ENCODE measurements at places on chromosomes 2 and 18.

- no peak overlapping the region for H3K4me3 ChIP-seq
- peaks cover 4% of the 10 kb centered on the region for H3K36me3 ChIP-seq
- peak overlapping the region; percentile 53 for H3K27ac ChIP-seq
- no peak for DNase-seq
Observed at GRCh38 chr2:168449419-168449818, 6.7 kb upstream of the CERS6 start.

DNA sequence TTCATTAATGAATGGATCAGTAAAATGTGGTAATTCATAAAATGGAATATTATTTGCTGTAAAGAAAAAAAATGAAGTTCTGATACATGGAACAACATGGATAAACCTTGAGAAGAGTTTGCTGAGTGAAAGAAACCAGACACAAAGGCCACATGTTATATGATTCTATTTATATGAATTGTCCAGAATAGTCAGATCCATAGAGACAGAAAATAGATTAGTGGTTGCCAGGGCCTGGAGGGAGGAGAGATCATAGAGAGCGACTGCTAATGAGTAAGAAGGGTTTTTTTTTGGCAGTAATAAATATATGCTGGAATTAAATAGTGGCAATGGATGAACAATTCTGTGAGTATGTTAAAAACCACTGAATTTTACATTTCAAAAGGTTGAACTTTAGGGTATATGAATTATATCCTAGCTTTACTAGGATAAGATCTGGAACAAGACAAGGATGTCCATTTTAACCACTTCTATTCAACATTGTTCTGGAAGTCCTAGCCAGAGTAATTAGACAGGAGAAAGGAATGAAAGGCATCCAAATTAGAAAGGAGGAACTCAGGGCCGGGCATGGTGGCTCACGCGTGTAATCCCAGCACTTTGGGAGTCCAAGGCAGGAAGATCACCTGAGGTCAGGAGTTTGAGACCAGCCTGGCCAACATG, 48.8 kb downstream of the MAPRE2 start:
- H3K36me3 ChIP-seq = peaks cover 6% of the 10 kb centered on the region
- peaks cover 50% of the 10 kb centered on the region for H3K4me1 ChIP-seq
- no peaks in the 10 kb centered on the region for H3K27me3 ChIP-seq
- no peak for DNase-seq
- H3K4me3 ChIP-seq = no peak overlapping the region
- peak overlapping the region; percentile 32 for H3K27ac ChIP-seq

DNA sequence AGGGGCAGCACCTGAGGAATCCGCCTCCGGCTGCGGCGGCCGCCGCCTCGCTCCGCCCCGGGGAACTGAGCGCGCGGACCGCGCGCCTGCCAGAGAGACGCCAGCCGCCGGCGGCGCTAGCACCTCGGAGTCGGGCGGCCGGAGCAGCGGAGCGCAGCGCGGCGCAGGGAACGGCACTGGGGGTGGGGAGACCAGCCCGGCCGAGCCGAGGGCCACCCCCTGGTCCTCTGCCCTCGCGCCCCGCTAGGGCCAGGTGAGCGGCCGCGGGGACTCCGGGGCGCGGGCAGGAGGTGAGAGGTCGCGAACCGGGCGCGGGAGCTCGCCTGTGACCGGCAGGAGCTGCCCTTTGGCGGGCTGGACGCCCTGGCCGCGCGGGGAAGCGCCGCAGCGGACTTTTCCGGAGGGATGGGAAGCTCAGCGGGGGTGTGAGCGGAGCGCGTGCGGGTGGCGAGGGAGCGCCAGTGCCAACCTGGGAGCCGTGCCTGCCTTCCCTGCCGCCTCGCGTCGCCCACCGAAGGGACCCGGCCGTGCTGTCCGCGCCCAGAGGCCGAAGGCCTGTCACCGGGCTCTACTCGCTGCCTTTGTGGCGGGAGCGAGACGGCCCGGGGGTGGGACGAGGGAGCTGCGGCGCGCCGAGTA, at the start of gene GREB1L:
TSS of gene GREB1L (plus strand) at position 92 of the 639 bp plus-strand sequence. CDS start 141,287 bp downstream, outside the sequence.
- H3K27ac ChIP-seq = no peak within 1 kb of the TSS
- no peak within 1 kb of the TSS for H3K4me3 ChIP-seq
- no peak for DNase-seq
- peaks cover 6% of the 10 kb centered on the region for H3K4me1 ChIP-seq

GRCh38 chr2:109629867-109630266, 15.7 kb downstream of the SOWAHC start:
- no peak overlapping the region for H3K4me3 ChIP-seq
- no peak for DNase-seq
- no peaks in the 10 kb centered on the region for H3K4me1 ChIP-seq

GRCh38 chr2:8392098-8392866, 289.6 kb upstream of the ID2 start:
- no peak overlapping the region for H3K27ac ChIP-seq
- DNase-seq = no peak
- H3K4me3 ChIP-seq = no peak overlapping the region
- peaks cover 2% of the 10 kb centered on the region for H3K27me3 ChIP-seq
- no peaks in the 10 kb centered on the region for H3K36me3 ChIP-seq

GRCh38 chr2:192228685-192229084, 34.0 kb upstream of the TMEFF2 start:
- no peak overlapping the region for H3K4me3 ChIP-seq
- no peak overlapping the region for H3K27ac ChIP-seq
- H3K4me1 ChIP-seq = no peaks in the 10 kb centered on the region
- no peak for DNase-seq

DNA sequence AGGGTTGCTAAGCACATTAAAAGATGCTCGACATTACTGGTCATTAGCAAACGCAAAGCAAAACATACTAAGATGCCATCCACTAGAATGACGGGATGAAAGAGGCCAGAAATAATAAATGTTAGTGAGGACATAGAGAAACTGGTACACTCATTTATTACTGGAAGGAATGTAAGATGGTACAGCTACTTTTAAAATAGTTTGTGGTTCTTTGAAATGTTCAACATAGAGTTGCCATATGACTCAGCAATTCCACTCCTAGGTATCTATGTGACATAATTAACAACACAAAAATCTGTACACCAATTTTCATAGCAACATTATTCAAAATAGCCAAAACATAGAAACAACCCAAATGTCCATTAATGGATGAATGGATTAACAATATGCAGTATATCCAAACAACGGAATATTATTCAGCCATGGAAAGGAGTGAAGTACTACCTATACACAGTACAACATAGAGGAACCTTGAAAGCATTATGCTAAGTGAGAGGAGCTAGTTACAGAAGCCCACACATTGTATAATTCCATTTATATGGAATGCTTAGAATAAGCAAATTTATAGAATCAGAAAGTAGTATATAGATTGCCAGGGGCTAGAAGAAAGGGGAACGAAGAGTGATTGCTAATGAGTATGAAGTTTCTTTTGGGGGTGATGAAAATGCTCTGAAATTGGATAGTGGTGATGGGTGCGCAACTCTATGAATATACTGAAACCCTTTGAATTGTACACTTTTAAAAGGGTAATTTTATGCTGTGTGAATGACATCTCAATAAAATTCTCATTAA, 61.9 kb upstream of the IL1R1 start:
- no peak overlapping the region for H3K4me3 ChIP-seq
- no peaks in the 10 kb centered on the region for H3K27me3 ChIP-seq
- DNase-seq = no peak
- peaks cover 31% of the 10 kb centered on the region for H3K4me1 ChIP-seq
